ENCODE measurements at places on chromosomes 3 and 15.

GRCh38 chr3:101414121-101414520, 93.7 kb upstream of the IMPG2 start:
- no peak for DNase-seq

DNA sequence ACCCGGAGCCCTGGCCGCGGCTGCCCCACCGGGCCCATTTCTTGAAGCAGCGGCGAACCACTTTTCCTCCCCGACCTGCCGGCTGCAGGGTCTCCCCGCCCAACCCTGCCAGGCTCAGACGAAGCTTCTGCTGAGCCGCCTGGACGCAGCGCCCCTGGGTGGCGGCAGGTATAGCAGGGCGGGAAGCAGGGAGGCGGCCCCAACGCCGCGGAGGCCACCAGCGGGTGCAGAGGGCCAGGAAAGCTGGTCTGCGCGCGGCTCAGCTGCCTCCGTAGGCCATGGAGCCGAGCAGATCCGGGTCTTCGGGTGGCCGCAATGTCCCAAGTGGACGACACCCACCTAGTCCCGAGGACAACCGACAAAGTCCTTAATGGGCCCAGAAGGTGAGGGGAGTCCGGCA, 21.9 kb upstream of the SRPRB start:
- no peak for DNase-seq

DNA sequence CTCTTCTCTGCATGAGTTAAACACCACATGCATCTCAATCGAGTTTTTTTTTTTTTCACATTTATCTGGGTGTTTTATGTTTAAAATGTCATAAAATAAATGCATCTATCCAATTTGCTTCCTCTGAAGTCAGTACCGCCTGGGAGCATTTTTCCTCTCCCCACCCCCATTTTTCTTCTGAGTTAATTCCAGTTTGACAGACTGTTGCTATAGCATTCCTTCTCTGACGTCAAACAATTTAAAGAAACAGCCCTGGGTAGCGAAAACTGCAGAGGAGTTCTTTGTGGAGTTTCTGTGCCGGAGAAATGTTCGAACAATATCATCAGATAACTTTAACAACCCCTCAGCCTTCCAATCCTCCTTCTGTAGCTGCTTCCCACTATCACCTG, 900 bp upstream of the GNB4 start:
- peak; percentile 90 for DNase-seq

DNA sequence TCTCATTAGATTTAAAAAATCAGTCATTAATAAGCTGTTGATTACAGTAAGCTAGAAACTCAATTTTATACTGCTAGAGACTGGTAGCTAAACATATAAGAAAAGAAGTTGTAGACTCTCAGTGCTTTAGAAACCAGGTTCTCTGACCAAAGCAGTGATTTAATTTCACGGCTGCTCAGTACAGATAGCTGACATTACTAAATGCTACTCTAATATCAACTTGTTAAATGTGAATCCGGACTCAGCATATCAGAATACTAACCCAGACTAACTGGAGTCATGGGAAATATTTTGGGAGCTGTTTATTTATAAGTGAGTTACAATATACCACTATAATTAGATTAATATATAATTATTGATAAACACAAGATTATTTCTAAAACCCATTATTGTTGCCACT, 80.4 kb downstream of the NEDD4 start:
- no peak for DNase-seq

DNA sequence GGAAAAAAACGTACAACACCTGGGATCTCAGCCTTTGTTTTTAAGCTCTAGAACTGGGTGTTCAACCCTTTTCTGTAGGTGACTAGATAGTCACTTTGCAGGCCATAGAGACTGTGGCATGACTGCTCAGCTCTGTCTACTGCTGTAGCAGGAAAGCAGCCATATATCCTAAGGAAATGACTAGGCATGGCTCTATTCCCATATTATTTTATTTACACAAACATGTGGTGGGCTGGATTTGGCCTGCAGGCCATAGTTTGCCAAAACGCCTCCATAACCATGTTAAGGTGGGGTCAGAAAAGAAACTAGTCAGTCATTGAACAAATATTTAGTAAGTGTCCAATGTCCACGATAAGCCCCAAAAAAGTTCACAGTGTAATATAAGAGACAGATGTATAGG, 452.5 kb downstream of the MCTP2 start:
- no peak for DNase-seq

DNA sequence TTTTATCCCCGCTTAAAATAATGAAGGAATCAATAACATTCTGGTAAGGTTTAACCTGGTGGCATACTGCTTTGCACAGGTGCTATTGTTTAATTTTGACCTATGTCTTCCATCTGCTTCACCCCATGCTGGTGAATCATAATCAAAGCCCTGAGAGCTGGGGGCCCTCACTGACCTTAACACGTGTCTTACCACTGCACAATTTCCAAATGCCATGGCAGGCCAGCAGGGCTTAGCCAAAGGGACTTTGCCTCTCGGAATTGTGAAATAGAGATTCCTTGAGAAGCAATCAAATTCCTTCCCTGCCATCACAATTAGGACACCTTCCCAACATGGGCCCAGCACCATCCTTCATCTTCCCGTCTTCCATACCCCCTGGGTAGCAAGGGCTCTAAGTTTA, 242.6 kb upstream of the THBS1 start:
- DNase-seq = no peak

DNA sequence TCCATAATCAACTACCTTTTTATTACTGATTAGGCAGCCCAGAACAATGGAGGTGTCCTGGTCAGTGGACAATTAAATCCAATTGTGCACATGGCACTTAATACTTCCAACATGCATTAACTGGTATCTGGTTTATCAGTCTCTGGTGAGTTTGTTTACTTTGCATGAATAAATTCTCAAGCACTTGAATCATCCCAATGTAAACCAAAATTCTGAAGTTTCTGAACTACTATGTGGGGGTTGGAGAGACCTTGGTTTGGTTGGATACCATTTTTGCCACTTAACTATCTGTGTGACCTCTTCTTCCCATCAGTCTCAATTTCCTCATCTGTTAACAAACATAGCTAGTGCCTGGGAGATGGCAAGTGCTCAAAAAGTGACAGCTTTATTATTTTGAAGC, 70.5 kb upstream of the MAP4 start:
- DNase-seq = peak; percentile 44

DNA sequence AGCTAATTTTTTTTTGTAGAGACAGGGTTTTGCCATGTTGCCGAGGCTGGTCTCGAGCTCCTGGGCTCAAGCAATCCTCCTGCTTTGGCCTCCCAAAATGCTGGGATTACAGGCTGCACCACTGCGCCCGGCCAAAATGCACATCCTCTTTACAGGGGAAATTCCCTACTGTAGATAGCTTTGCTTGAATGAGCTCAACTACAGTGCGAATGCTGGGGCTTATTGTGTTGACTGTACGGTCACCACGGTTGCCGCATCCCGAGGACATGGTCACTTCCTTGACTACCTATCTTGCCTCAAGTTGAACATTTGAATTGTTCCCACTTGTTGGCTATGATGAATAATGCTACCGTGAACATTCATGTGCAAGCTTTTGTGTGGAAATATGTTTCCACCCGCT, 5.3 kb upstream of the MTFMT start:
- no peak for DNase-seq
